CD4-positive, alpha-beta memory T cell (primary cell): ENCODE measurements at places on chromosomes 1 and 21.
A peak's percentile ranks its signal among the peaks of the same experiment; 100 is the strongest.

- no peak for DNase-seq
These were observed 413.9 kb downstream of the RPS6KC1 start for GRCh38 chr1:213464786-213465460.

DNA sequence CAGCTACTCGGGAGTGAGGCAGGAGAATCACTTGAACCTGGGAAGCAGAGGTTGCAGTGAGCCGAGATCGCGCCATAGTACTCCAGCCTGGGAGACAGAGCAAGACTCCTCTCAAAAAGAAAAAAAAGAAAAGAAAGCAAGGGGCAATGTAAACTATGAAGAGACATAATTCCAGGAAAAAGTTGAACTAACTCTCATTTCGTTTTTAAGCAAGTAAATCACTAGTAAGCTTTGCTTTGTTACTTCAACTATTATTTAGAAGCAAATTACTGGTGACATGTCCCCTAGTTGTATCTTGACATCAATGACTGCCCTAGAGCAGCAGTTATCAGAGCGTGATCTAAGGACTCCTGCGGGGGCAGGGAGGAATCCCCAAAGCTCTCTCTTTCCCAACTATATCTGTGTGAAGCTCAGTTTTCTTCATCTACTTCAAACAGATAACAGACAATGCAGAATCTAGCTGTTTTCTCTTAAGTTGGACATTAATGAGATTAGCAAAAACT, 18.7 kb downstream of the CLSTN1 start:
- DNase-seq = no peak

GRCh38 chr1:172746091-172746949, 87.4 kb downstream of the FASLG start:
- peak; percentile 74 for DNase-seq

- DNase-seq = no peak
These were observed 23.4 kb downstream of the CSF1 start for GRCh38 chr1:109933856-109934711.

- DNase-seq = no peak
These were observed 12.3 kb downstream of the CCDC185 start for GRCh38 chr1:223405507-223405906.

GRCh38 chr1:206608108-206608698, 4.1 kb downstream of the EIF2D start:
- peak; percentile 60 for DNase-seq

GRCh38 chr1:1857096-1857703, 33.7 kb downstream of the GNB1 start:
- no peak for DNase-seq

DNA sequence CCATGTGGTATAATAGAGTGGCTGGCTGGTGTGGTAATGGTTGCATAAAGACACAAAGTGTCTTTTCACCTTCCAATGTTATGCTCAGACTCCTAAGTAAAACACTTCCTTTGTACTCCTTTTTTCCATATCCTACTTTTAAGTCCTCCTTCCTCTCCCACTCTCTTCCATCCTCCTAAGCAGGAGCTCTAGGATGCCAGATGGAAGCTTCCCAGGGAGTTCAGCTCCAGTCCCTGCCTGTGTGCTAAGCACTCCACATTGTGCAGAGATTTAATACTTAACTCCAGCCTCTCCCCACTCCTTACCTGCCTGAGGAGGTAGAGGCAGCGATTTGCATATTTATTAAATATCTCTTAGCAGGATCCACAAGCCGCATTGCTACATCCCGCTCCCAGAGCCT, 60.5 kb upstream of the IGSF21 start:
- no peak for DNase-seq

- no peak for DNase-seq
These were observed 34.2 kb downstream of the HMCN1 start for GRCh38 chr1:185768371-185768770.

DNA sequence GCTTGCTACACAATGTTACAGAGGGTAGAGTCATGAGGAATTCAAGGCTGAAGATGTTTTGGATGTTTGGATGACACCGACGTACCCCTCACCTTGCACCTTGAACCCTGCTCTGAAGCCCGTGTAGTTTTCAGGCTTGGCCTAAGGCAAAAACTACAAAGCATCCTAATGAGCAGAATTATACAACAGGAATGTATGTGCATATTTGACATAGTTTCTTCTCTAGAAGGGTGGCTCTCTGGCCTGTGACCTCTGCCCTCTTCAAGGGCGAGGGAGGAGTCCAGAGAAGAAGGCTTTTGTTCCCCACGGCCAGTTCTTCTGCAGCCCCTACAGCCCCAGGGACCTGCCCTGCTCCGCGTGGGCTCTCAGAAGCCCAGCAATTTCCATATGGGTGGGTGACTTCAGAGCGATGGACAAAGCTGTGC, 43.3 kb downstream of the L1TD1 start:
- no peak for DNase-seq

- DNase-seq = no peak
These were observed 6.0 kb downstream of the TMEM222 start for GRCh38 chr1:27327964-27328363.

- DNase-seq = no peak
These were observed 32.3 kb downstream of the LAMB3 start for GRCh38 chr1:209619696-209620486.
